Psoas muscle (tissue), 8 donors: ENCODE measurements at places on chromosomes 3 and 15. TPM values are rescaled to one million over a fixed set of nuclear protein-coding genes. Genes with fewer than 3 reads are reported as not detected.

The CCDC54 gene
- total RNA-seq = not detected

The CHRD gene
- total RNA-seq = 7.3 TPM

The USP13 gene
- 175 TPM for total RNA-seq

The ERC2 gene
- total RNA-seq = 0.15 TPM

The ARHGAP11A gene
- total RNA-seq = 1.6 TPM

The UTS2B gene
- total RNA-seq = not detected

The LRRN1 gene
- 7.6 TPM for total RNA-seq

DNA sequence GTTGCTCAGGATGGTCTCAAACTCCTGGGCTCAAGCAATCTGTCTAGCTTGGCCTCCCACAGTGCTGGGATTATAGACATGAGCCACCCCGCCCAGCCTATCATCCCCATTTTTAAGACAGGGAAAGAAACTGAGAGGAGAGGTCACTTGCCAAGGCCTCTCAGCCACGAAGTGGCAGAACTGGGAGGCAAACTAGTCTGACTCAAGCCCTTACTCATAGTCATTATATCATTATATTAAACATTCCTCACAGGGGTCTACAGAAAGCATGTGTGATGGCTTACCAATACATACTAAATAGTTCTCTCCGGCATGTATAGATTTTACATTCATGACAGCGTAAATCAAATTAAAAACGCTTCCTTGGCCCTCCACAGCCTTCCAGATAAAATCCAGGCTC, 62.0 kb upstream of the ZBTB38 start:
- H3K27ac ChIP-seq = no peak overlapping the region
- no peaks in the 10 kb centered on the region for H3K36me3 ChIP-seq
- H3K4me1 ChIP-seq = no peaks in the 10 kb centered on the region
- no peak overlapping the region for H3K4me3 ChIP-seq

- H3K4me1 ChIP-seq = no peaks in the 10 kb centered on the region
- no peak for DNase-seq
- no peaks in the 10 kb centered on the region for H3K27me3 ChIP-seq
- no peaks in the 10 kb centered on the region for H3K36me3 ChIP-seq
Measured at GRCh38 chr15:29063646-29064045, 177.9 kb downstream of the APBA2 start.

DNA sequence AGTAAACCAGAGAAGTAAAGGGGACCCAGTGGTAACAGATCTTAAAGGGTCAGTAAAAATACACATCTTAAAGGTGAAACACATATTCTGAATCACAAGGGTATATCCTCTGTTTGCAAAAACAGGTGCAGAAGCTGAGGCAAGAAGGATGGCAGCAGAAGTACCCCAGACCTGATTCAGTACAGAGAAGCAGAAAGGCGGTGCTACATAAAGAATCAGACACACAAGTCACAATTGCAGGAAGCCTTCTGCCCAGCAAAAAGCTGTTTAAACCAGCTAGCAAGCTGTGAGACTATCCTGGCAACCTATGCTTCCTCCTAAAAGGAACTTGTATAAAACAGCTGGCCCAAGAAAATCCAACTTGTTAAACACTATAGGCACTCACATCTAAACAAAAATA, 49.4 kb downstream of the ZNF280D start:
- H3K27ac ChIP-seq = no peak overlapping the region
- H3K27me3 ChIP-seq = no peaks in the 10 kb centered on the region
- H3K36me3 ChIP-seq = peaks cover 29% of the 10 kb centered on the region
- H3K4me3 ChIP-seq = no peak overlapping the region

GRCh38 chr15:42059661-42060476, 34.5 kb downstream of the PLA2G4D start:
- H3K4me1 ChIP-seq = no peaks in the 10 kb centered on the region
- H3K27ac ChIP-seq = no peak overlapping the region
- DNase-seq = peak; percentile 49
- H3K36me3 ChIP-seq = no peaks in the 10 kb centered on the region
- no peaks in the 10 kb centered on the region for H3K27me3 ChIP-seq
- H3K4me3 ChIP-seq = no peak overlapping the region

DNA sequence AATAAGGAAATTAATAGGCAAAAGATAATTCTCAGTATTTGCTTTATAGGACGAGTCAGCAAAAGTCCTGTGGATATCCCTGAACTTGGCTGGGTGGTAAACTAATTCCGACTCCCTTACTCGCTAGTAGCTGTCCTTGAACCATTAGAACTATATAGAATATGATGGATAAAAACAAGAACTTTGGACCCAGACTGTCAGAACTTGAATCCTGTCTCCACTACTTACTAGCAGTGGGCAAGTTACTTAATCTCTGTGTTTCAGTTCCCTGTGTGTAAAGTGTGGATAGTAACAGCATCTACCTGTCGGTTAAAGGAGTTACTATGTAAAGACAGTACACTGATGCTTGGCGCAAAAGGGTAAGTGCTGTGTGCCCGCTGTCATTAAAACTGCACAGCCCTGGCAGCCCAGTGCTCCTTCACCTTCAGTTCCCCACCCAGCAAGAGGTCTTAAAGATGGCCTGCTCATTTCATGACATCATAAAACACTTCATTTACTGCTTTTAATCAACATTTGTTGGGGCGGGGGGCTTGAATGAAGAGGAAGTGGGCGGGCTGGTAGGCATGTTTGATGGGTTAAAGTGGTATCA, 7.3 kb downstream of the TPM1 start:
- no peaks in the 10 kb centered on the region for H3K27me3 ChIP-seq
- peak overlapping the region; percentile 75 for H3K4me3 ChIP-seq
- H3K36me3 ChIP-seq = no peaks in the 10 kb centered on the region
- no peak for DNase-seq

GRCh38 chr3:88033079-88033478, 25.7 kb downstream of the CGGBP1 start:
- no peak overlapping the region for H3K27ac ChIP-seq
- peaks cover 3% of the 10 kb centered on the region for H3K4me1 ChIP-seq
- no peaks in the 10 kb centered on the region for H3K27me3 ChIP-seq

DNA sequence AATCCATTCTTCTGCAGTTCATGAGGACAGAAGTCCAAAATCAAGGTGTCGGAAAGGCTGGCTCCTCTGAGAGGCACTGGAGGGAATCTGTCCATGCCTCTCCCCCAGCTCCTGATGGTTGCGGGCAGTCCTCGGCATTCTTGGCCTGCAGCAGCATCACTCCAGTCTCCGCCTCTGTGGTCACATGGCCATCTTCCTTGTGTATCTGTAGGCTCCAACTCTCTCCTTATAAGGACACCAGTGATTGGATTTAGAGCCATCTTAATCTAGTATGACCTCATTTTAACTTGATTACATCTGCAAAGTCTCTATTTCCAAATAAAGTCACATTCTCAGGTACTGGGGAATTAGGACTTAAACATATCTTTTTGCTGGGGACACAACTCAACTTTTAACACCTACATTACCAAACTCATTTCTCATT, 56.0 kb upstream of the FLNB start:
- peak overlapping the region; percentile 78 for H3K27ac ChIP-seq
- H3K4me1 ChIP-seq = peaks cover 21% of the 10 kb centered on the region
- DNase-seq = peak; percentile 38
- H3K27me3 ChIP-seq = no peaks in the 10 kb centered on the region

GRCh38 chr15:48579945-48580671, 65.4 kb downstream of the FBN1 start:
- H3K4me1 ChIP-seq = no peaks in the 10 kb centered on the region
- no peaks in the 10 kb centered on the region for H3K36me3 ChIP-seq
- no peak for DNase-seq
- no peak overlapping the region for H3K27ac ChIP-seq

DNA sequence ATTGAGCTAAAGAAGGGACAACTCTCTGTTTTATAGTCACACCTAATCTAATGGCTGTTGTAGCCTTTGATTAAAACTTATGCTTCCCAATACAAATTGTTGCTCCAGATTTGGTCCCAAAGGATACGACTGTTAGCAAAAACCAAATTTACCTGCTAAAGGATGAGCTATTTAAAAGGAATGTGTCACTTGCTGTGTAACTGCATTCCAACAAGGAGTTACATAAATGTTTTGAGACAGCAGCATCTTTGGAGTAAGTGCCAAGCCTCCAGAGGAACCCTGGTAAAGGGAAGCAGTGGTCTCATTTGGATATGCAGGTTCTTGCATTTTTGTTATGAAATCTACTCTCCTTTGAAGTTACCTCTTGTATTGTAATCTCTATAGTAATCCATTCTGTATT, 233.3 kb downstream of the THSD4 start:
- no peak overlapping the region for H3K27ac ChIP-seq
- no peaks in the 10 kb centered on the region for H3K27me3 ChIP-seq
- no peaks in the 10 kb centered on the region for H3K36me3 ChIP-seq
- no peak overlapping the region for H3K4me3 ChIP-seq
- no peak for DNase-seq

DNA sequence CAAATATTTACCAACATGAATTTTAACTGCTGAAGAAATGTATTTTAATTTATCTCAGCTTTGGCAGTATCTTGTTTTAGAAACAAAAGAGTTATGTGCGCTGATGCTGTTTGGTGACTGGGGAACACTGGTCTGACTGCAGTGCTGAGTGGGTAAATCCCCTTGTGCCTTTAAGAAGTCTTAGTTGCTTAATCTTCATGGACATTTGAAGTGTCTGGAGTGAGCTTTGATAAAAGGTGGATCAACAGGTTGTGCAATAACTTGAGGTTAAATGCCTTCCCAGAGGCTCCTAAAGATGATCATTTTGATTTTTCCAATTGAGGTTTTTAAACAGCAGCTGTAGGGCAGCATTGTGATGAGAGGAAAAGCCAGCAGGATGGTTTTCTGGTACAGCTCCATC, 68.7 kb downstream of the TP63 start:
- H3K4me1 ChIP-seq = peaks cover 62% of the 10 kb centered on the region
- H3K4me3 ChIP-seq = no peak overlapping the region

GRCh38 chr3:3151513-3151912, 24.8 kb downstream of the TRNT1 start:
- H3K4me3 ChIP-seq = no peak overlapping the region
- H3K36me3 ChIP-seq = peaks cover 97% of the 10 kb centered on the region
- no peaks in the 10 kb centered on the region for H3K4me1 ChIP-seq
- DNase-seq = no peak

DNA sequence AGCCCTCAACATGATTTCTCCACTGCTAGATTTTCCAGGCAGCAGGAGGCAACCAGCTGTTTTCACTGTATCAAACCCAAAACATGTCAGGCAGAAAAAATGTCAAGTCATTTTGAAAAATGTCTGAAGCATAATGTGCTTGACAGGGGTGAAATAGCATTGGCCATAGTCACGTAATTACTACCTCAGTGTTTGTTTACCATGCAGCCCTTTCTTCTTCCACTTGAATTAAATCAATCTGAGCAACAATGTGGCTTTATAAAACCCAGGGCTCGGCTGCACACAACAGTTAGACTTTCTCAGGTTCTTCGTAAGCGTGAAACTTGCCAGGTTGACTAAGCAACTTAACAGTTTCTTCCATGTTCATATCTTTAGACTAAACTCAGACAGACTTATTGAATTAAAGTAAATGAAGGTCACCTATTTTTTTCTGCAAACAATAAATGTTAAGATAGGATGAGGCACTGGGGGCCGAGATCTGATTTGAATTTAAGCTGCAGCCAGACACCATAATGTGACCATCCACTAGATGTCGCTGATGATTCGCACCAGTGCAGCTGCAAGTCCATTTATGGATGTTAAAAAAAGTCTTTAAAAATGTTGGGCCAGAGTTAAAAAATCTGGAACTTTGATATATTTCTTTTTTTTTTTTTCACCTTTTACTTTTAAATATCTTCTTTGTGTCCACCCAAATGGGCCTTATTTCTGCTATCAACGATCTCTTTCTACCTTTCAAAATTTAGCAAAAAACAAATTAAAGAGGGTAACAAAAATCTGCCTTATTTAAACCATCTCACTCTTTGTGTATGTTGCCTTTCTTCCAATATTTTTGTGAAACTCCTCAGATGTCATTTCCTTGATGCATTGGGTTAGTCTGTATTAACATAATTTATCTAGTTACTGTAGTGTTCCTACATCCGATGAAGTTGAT, 305.9 kb downstream of the CACNA2D3 start:
- peaks cover 5% of the 10 kb centered on the region for H3K4me1 ChIP-seq
- peak; percentile 63 for DNase-seq
- H3K36me3 ChIP-seq = no peaks in the 10 kb centered on the region
- H3K27ac ChIP-seq = no peak overlapping the region
- H3K27me3 ChIP-seq = no peaks in the 10 kb centered on the region
- no peak overlapping the region for H3K4me3 ChIP-seq

- H3K4me3 ChIP-seq = no peak overlapping the region
- H3K4me1 ChIP-seq = no peaks in the 10 kb centered on the region
- no peaks in the 10 kb centered on the region for H3K36me3 ChIP-seq
- H3K27ac ChIP-seq = no peak overlapping the region
- H3K27me3 ChIP-seq = no peaks in the 10 kb centered on the region
- DNase-seq = no peak
Measured at GRCh38 chr15:93649691-93650235, 560.8 kb upstream of the RGMA start.

GRCh38 chr3:42501681-42502428, 588 bp upstream of the VIPR1 start:
- H3K36me3 ChIP-seq = no peaks in the 10 kb centered on the region
- H3K27me3 ChIP-seq = no peaks in the 10 kb centered on the region
- peak overlapping the region; percentile 61 for H3K4me3 ChIP-seq
- H3K27ac ChIP-seq = no peak overlapping the region
- H3K4me1 ChIP-seq = peaks cover 8% of the 10 kb centered on the region
- DNase-seq = peak; percentile 67

- DNase-seq = no peak
- no peaks in the 10 kb centered on the region for H3K27me3 ChIP-seq
- peaks cover 9% of the 10 kb centered on the region for H3K4me1 ChIP-seq
- no peak overlapping the region for H3K27ac ChIP-seq
Measured at GRCh38 chr3:134471521-134472193, 14.1 kb downstream of the ANAPC13 start.

DNA sequence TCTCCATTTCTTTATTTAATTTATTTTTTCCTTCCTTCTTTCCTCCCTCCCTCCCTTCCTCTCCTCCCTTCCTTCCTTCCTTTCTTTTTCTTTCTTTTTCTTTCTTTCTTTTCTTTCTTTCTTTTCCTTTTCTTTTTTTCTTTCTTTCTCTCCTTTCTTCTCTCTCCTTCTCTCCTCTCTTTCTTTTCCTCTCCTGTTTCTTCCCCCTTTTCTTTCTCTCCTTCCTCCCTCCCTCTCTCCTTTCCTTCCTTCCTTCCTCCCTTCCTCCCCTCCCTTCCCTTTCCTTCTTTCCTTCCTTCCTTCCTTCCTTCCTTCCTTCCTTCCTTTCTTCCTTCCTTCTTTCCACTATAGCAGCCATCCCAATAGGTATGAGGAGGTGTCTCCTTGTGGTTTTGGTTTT, 6.8 kb upstream of the PDIA5 start:
- H3K27ac ChIP-seq = no peak overlapping the region
- no peaks in the 10 kb centered on the region for H3K36me3 ChIP-seq
- no peaks in the 10 kb centered on the region for H3K27me3 ChIP-seq
